Neural progenitor cell (in vitro differentiated cells): ENCODE measurements at places on chromosomes 16 and 17. TPM values are rescaled to one million over a fixed set of nuclear protein-coding genes. Genes with fewer than 3 reads are reported as not detected.
A peak's percentile ranks its signal among the peaks of the same experiment; 100 is the strongest.

The BEAN1 gene
- 0.32 and 0.34 TPM in 2 replicates for total RNA-seq

The CRHR1 gene
- 2.9 and 3.4 TPM in 2 replicates for total RNA-seq

The CCDC200 gene
- total RNA-seq = not detected in 2 replicates

The CA5A gene
- not detected in 2 replicates for total RNA-seq

DNA sequence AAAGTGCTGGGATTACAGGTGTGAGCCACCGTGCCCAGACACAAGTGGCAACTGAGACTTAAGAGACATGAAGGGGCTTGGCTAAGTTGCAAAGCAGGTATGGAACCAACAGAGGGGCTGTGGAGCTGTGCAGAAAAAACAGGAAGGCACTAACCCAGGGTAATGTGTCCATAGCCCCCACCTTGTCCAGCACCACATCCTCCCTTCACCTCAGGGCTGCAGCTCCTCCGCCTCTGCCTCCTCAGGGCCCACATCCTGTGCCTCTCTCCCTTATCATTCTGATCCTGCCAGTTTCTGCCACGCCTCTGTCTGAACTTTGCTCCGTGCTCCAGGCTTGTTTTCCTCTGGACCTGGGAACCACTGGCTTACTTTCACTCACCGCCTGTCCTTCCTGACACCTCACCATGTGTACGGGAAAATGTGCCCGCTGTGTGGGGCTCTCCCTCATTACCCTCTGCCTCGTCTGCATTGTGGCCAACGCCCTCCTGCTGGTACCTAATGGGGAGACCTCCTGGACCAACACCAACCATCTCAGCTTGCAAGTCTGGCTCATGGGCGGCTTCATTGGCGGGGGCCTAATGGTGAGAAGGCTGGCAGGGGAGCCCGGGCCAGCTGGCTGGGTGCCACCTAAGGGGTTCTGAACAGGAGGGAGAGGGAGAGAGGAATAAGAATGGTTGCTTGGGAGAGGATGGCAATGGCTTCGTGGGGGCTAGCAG is at the start of gene TM4SF5:
Gene TM4SF5, plus strand, starts transcription at position 368 of the 716 bp plus-strand sequence. Its CDS starts 37 bp downstream, at position 405.
- no peak for DNase-seq

- DNase-seq = no peak
Observed at GRCh38 chr17:81491761-81492160, 20.8 kb downstream of the ACTG1 start.

GRCh38 chr16:27805828-27806351 is 255.9 kb downstream of the KATNIP start:
- DNase-seq = no peak

DNA sequence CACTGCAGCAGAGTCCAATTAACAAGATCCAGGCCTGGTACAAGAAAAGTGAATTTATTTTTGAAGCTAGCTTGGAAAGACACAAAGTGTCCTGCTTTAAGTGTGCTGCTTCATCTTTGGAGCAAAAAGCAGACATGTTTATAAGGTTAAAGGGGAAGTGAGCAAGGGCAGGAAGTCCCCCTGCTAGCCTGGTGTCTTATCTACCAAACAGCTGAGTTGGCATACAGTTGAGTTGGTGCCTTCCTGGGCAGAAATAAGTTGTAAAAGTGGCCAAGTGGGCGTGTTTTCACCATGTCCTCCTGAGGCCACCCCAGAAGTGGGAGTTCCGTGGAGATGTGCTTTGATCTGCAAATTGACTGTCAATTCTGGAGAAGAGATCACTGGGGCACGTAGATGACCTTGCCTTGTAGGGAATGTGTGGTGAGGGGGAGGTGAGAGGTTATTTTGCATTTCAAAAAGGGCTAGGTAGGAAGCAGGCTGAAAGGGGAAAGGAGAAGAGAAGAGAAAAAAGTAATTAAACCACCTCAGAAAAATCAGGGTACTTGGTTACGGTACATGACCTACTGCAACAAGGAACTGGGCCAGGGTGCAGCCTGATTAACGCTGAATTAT is 38.3 kb upstream of the HSBP1 start:
- DNase-seq = no peak

DNA sequence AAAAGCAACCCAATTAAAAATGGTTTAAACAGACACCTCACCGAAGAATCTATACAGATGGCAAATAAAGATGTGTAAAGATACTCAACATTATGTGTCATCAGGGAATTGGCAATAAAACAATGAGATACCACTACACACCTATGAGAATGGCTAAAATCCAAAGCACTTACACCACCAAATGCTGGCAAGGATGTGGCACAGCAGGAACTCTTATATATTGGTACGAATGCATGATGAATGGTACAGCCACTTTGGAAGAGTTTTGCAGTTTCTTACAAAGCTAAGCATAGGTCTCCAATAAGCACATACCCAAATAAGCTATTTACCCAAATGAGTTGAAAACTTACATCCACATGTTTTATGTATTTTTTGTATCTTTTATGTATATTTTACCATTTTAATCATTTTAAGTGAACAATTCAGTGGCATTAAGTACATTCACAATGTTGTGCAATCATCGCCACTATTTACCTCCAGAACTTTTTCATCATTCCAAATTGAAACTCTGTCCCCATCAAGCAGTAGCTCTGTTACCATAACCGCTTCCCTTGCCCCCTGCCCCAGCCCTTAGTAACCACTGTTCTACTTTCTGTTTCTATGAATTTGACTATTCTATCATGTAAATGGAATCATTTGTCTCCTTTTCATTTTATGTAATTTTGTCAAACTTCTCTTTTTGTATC is 6.7 kb upstream of the ALDH3A2 start:
- DNase-seq = no peak

- no peak for DNase-seq
Observed at GRCh38 chr17:825216-825615, 43.1 kb downstream of the MRM3 start.

DNA sequence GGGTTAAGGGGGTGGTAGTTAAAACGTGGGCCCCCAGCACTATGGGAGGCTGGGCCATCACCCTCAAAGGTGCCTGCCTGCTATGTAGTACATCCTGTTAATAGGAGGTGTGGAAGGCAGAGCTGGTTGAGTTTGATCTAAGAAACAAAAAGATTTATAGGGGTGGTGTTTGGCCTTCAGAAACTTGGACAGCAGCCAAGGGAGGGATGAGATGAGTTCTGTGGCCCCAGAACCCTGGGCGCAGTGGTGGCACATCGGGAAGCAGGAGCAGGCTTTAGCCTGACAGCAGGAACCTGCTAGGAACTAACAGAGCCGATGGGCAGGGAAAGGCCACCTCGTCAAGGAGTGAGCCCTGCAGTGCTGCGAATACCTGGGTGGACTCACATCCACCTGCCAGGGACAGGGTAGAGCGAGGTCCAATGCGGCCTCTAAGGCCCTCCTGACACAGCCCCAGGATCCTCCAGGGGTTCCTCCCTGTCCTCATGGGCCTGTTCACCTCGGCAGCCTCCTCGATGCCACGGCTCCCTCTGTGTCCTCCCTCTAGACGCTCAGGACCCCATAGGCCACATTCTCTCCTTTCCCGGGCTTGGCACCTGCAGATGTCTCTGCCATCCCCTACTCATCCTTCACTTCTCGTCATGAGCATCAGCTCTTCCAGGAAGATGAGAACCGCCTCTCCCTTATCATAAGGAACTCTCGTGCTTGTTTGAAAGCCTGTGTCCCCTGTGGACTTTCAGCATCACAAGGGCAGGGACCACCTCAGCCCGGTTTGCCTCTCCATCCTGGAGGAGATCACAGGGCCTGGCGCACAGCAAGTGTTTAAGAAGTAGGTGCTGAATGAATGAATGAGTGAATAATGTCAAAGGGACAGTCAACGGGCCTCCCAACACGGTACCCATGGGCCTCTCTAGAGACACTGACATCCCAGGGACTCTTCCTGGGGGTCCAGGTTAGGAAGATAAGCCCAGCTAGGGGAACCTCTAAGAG is 103.5 kb upstream of the TNRC6C start:
- DNase-seq = no peak

GRCh38 chr17:4605826-4606225 is 21.5 kb downstream of the SMTNL2 start:
- no peak for DNase-seq

DNA sequence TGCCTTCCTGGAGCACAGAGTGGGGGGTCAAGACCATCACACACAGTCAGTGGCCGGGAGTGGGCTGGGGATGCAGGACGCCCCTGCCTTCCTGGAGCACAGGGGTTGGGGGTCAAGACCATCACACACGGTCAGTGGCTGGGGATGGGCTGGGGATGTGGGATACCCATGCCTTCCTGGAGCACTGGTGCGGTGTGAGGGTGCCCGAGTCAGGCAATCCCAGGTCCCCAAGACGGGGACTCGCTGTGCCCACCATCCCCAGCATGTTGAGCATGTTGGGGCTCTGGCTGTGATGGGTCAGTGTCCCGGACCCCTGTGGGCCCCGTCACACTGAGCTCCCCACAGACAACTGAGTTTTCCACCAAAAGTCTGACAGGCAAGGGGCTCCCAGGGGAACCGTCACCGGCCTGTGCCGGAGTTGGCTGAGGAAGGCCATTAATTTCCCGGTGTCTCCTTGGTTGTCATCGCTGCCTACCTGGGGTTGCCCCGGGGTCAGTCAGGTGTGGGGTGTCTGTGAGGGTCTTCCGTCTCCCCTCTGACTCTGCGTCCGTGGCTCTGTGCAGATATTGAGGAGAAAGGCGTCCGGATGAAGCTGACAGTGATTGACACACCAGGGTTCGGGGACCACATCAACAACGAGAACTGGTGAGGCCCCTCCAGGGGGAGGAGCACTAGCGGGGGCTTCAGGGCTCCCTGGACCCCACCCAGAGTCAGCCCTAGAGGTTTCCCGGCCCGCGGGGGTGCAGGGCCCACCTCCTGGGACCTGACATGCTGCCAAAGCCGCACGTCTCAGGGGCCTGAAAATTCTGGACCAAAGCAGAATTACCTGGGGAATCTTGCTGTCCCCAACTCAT is 347.1 kb downstream of the SEC14L1 start:
- DNase-seq = no peak

GRCh38 chr16:80231888-80232287 is 308.9 kb upstream of the DYNLRB2 start:
- no peak for DNase-seq

DNA sequence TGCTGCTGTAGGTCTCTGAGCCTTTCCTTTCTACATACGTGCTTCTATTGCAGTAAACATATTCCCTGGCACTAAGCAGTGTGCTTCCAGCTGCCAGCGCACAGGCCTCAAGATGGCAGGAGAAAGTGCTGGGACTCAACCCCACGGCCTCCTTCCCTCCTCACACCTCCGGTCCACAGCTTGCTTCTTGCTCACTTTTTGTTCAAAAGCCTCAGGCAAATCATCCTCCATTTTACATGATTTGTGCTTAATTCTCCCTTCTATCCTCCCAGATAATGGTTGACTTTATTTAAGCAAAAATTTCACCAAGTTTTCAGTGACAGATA is 5.4 kb downstream of the CDK5R1 start:
- no peak for DNase-seq

DNA sequence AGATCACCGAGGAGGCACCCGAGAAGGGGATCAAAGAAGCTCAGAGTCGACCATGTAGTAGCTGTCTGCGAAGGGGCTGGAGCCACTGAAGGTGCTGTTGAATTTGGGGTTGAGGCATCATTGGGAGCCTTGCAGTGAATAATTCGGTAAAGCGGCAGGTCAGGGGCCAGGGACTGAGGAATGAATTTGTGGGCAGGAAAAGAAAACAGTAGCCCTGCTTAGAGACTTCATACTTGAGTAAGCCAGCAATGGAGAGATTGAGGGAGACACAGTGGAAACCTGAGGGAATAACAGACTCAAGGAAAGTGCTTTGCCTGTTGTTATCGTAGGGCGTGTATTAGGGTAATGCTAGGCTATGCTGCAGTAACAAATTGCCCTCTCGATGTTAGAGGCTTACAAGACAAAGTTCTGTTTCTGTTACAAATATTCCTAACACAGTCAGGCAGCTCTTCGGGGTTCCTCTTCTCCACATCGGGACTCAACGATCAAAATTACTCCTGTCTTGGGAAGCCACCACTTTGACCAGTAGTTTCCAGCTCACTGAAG is 13.4 kb upstream of the HERPUD1 start:
- DNase-seq = no peak

GRCh38 chr17:64171041-64171440 is 41.1 kb upstream of the ERN1 start:
- DNase-seq = no peak

- peak; percentile 83 for DNase-seq
Observed at GRCh38 chr17:181245-182049, at the start of gene DOC2B. Gene DOC2B (minus strand): TSS chr17:181650. CDS start chr17:181479, 171 bp downstream.

- no peak for DNase-seq
Observed at GRCh38 chr17:32569171-32570080, 82.6 kb downstream of the CDK5R1 start.

DNA sequence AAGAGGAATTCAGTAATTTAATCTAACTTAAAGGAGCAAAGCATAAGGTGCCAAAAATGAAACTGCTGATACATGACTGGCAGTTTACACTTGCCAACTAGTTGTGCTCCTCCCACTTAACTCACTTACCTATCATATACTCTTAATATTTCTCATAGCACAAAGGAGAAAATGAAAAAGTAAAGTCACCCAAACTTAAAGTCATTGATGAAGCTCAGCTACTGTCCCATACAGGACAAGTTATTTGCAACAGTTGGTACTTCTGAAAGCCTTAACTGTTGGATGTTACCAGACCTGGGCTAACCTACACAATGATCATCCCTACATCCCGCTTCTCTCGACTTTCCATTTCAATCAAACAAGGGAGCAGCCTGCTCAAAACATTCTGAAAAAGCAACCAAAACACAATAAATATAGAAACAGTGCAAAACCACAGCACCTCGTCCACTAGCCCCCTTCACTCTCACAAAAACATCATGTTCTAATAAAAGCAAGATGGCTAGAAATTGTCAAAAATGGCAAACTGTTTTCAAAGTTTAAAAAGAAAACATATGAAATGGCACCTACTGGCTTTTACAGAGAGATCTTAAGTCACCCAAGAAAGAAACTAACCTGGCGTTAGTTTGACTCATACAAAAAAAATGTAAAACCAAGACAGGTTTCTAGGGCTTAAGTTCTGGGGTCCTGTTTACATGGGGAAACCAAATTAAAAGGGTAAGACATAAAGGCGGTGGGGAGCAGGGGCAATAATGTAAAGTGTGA is 868 bp downstream of the MED13 start:
- DNase-seq = no peak

DNA sequence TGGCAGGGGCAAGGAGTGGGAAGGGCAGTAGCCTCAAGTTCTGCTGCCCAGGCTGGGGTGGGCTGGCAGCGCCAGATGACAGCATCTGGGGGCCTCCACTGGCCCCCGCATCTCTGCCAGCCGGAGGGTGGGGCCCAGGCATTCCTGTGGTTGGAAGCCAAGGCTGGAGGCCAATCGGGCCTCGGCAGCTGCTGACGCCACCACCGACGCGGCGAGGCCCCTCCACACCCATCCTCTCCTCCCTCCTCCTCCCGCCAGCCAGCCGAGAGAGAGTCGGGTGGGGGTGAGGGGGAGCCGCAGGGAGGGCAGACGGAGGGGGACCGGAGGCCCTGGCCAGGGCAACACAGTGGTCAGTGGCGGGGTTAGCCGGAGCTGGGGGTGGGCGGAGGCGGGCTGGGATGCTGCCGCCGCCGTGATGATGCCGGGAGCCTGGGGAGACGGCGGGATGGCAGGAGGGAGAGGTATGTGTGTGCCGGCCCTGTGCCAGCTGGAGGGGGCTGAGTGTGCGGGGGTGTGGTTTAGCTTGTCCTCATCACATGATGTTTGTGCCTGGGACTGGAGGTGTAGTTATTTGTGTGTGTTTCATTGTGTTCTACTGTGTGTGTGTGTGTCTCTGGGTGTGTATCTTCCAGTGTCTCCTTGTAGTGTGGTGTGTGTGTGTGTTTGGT is 36.6 kb downstream of the ARHGAP23 start:
- DNase-seq = peak; percentile 55
